GM10248 (cell line): ENCODE measurements at places on chromosomes 11 and 22.

- no peak for DNase-seq
Measured at GRCh38 chr11:11982975-11983374, 25.5 kb downstream of the DKK3 start.

DNA sequence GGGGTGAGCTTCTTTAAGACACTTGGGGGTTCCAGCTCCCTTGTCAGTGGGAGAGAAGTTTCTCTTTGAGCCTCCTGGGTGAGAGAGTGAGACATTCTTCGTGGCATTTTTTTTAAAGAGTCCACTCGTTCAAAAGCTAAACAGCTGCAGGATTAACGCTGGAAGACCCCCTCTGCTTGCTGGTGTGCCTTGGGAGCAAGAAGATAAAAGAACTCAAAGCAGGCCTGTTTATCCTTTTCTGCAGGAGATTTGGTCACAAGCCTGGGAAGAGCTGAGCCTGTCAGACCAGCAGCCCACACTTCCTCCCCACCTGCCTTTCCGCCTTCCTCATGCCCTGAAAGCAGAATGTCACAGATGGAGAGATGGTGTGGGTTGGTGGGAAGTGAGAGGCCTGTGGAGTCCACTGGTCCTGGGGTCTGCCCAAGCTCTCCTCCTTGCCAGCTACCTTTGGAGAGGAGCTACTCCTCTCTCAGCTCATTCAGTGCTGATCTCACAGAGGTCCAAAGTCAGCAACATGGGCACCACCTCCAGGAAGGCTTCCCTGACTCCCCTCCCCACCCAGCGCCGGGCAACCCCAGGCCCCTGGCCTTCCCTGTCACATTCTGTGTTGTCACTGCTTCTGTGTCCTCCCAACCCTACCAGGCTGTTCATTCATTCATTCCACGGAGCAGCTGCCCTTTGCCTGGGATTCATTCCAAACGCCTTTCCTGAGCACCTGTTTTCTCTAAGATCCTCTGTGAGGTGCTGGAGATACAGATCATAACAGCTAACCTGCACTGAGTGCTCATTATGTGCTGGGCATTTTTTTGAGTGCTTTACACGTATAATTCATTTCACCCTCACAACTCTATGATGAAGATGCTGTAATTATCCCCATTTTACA is 6.7 kb downstream of the GDPD5 start:
- DNase-seq, result no peak

DNA sequence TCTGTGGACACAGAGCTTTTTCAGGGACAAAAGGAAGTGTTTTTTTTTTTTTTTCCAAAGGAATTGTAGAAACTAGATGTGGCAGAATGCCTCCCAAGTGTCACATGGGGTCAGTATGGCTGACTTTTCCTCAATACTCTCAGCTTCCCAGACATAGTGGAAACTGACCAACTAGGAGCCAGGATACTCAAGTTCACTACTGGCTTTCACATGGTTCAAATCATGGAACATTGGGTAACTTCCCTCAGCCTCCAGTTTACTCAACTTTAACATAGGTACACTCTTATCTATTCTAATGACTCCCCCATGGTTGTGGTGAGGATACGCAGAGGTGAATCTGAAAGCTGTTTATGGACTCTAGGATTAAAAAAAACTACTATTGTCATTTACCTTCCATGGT is 1.4 kb downstream of the SLC5A1 start:
- DNase-seq, result no peak

- DNase-seq, result no peak
Measured at GRCh38 chr11:21556926-21557325, 636.0 kb upstream of the ANO5 start.

DNA sequence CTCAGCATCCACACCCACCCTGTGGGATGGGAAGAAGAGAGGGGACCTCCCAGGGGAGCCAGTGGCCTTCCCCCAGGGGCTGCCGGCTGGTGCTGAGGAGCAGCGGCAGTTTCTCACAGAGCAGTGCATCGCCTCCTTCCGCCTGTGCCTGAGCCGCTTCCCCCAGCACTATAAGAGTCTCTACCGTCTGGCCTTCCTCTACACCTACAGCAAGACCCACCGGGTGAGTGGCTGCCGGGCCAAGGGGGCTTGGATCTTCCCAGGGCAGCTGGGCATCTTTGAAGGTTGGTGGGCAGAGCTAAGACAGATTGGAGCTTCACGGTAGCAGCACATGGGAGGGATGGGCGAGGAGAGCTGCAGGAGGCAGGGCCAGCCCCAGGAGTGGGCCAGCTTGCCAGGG is 61.8 kb upstream of the SUSD2 start:
- no peak for DNase-seq

DNA sequence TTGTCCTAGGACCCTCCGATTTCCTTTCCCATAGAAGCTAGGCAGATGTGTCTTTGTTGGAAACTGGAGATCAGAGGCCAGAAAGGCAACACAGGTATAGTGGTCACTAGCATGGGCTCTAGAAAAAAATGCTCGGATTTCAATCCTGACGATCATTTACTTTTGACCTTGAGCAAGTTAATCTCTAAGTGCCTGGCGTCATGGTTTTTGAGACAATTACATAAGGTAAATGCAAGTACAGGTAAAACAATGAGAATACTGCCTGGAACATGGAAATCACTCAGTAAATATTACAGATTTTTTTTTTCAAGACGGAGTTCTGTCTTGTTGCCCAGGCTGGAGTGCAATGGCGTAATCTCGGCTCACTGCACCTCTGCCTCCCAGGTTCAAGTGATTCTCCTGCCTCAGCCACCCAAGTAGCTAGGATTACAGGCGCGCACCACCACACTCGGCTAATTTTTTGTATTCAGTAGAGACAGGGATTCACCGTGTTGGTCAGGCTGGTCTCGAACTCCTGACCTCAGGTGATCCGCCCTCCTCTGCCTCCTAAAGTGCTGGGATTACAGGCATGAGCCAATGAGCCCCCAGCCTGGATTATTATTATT is 1.1 kb upstream of the DENND5A start:
- DNase-seq, result no peak

DNA sequence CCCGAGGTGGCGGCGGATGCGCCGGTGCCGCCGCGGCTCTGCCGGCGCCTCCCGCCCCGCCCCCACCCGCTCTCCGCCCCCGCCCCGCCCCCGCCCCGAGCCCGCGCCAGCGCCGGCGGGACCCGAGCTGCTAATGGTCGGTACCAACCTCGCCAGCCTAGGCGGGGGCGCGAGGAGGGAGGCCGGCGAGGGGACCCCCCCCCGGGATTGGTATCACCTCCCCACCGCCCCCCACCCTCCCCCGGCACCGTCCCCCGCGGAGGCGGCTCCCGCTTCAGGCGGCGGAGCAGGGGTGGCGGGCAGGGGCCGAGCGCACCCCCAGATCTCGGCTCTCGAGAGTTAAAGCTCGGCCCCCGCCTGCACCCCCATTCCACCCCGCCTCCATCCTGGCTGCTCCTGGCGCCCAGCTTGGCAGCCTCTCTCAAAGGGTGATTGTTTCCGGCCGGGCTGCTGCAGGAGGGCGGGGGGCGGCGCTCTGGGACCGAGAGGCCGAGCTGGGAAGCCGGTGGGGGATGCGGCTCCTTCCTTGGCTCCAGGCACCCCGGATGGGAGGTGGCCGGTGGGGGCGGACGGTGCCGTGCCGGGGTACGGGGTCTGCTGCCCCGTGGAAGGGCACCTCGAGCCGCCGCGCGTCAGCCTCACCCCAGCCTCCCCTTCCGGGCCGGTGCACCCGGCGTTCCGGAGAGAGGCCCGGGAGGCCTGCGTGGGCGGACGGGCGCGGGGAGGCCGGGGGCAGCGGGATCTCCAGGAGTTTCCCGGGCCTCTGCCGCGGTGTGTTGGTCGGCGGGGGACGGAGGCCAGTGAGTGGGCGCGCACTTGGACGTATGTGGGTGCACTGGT is at the start of gene B3GAT1:
TSS of gene B3GAT1 (minus strand) at position 40 of the 840 bp plus-strand sequence. CDS start 24,583 bp downstream, outside the sequence.
- DNase-seq, result no peak

DNA sequence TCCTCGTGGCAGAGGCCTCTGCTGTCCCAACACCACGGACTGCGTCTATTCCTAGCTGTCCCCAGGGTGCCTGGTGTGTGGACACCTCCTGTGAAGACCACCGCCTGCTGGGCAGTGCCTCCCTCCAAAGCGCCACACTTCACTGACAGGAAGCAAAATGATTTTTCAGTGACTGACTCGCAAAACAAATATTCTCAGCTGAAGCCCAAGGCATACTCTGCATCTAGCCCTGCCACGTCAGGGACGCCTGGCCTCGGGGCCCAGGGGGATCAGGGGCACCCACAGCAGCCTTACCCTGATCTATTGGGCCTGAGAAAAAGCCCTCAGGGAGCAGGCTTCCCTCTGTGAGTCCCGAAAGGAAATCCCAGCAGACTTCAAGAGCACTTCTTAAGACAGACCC is 2.2 kb downstream of the BRD1 start:
- DNase-seq, result no peak

- no peak for DNase-seq
Measured at GRCh38 chr11:2256951-2257700, 13.3 kb downstream of the ASCL2 start.

GRCh38 chr11:373716-374551 is 4.6 kb downstream of the B4GALNT4 start:
- DNase-seq, result no peak
